ENCODE measurements at places on chromosomes 4 and X. TPM values are rescaled to one million over a fixed set of nuclear protein-coding genes. Genes with fewer than 3 reads are reported as not detected.

- peak; percentile 74 for DNase-seq
Observed at GRCh38 chr4:40227284-40227683, 30.5 kb downstream of the RHOH start.

GRCh38 chr4:94570558-94570957 is 118.8 kb downstream of the PDLIM5 start:
- no peak for DNase-seq

GRCh38 chrX:30814978-30815377 is 74.1 kb downstream of the TAB3 start:
- no peak for DNase-seq

GRCh38 chr4:77184974-77185373 is 28.0 kb downstream of the CCNG2 start:
- DNase-seq: no peak

Gene TMPRSS11A
- not detected for total RNA-seq

Gene CCKAR
- not detected for total RNA-seq

Gene DLG3
- 27.0 TPM for total RNA-seq

- DNase-seq: no peak
Observed at GRCh38 chr4:186151499-186151898, 39.9 kb upstream of the CYP4V2 start.

DNA sequence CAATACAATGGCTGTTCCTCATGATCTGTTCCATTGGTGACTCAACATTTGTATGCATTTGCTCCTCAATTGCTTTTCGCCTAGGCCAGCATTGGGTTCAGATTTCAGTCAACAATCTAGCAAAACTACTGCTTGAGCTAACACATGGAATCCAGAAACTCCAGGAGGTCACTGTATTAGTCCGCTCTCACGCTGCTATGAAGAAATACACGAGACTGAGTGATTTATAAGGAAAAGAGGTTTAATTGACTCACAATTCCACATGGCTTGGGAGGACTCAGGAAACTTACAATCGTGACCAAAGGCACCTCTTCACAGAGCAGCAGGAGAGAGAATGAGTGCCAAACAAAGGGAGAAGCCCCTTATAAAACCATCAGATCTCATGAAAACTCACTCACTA is 67.1 kb downstream of the RXFP1 start:
- no peak for DNase-seq

- DNase-seq: no peak
Observed at GRCh38 chr4:76300012-76300411, 6.5 kb upstream of the STBD1 start.

Gene TMPRSS11E
- total RNA-seq: 0.11 TPM

DNA sequence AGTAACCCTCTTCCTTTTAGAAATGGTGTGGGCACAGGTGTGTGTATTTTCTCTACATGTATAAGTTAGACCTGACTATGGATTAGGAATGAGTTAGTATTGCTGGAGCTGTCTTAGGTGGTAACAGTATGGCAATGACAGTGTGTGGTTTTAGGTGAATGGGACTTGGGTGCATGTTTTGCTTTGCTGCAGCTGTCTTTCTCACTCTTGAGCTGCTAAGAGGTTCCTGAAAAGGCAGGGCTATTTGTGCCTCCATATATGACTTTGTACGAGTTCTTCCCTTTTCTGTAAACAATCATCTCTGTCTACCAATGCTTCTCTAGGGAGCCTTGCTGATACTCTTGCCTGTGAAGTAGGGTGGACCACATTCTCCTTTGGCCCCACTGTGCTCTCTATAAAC is 234.8 kb upstream of the HHIP start:
- no peak for DNase-seq

Gene PRRG1
- not detected for total RNA-seq

Gene SHOX
- total RNA-seq: not detected

DNA sequence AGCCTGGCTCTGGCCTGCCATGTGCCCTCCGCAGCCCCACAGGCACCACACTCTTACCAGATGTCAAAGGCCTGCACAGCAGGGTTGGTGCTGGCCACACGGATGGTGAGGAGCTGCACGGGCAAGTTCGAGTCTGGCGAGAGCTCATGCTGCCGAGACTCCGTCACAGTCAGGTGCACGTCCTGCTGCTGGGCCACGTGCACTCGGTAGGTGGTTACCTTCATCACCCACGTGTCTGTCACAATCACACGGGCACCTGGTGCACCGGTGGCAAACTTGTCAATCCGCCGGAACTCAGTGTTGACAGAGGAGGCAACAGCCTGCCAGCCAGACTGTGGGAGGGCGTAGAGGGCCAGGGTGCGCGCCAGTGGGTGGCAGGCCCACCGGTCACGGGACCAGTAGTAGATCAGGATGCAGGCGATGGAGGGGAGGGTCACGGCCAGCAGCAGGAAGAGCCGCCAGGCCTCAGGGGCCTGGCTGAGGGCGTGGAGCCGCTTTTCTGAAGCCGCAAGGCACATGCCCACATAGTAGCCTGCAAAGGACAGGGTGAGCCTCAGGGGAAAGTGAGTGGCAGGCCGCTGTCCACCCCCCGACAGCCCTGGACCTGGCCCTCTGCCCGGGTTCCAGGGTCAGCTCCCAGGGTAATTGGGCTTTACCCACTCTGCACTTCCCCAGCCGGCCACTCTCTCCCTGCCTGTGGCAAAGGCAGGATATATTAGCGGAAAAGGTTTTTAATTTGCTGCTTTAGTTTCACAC is 2.9 kb downstream of the TMEM129 start:
- no peak for DNase-seq

DNA sequence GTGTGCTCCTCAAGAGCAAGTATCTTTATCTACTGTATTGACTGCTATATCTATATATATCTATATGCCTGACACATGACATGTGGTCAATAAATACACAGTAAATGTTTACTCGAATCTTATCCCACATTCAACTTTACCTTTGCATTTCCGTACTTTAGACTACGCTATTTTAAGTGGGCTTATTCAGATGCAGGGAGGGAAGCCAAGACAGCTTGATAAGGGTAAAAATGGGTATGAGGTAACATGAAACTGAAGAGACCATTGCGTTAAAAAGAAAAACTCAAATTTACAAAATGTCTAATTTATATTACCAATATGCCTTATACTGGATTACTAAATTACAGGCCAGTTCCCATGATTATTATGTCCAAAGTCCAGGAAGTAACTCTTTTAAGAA is 17.8 kb downstream of the SEPSECS start:
- no peak for DNase-seq

- no peak for DNase-seq
Observed at GRCh38 chr4:111754003-111754402, 391.3 kb upstream of the FAM241A start.

- no peak for DNase-seq
Observed at GRCh38 chr4:78293348-78293747, 236.2 kb downstream of the FRAS1 start.

Gene PDLIM5
- 21.8 TPM for total RNA-seq

Gene ART3
- total RNA-seq: 0.82 TPM

Gene TRIM60
- not detected for total RNA-seq

DNA sequence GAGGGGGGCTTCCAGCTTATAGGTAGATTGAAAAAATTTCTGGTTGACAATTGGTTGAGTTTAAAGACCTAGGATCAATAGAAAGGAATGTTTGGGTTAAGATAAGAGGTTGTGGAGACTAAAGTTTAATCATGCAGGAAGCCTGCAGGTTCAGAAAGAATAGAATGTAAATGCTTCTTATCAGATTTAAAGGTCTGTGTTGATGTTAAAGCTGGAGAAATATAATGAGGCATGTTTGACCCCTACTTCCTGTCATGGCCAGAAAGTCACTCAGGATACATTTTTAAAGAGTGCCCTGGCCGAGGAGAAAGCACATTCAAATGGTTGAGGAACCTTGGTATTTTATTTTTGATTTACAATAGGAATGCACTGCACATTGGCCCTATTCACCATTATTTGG is 3.9 kb upstream of the RRAGB start:
- no peak for DNase-seq

- DNase-seq: no peak
Observed at GRCh38 chr4:159235779-159236368, 133.0 kb downstream of the RAPGEF2 start.

Gene HERC6
- total RNA-seq: 9.3 TPM

DNA sequence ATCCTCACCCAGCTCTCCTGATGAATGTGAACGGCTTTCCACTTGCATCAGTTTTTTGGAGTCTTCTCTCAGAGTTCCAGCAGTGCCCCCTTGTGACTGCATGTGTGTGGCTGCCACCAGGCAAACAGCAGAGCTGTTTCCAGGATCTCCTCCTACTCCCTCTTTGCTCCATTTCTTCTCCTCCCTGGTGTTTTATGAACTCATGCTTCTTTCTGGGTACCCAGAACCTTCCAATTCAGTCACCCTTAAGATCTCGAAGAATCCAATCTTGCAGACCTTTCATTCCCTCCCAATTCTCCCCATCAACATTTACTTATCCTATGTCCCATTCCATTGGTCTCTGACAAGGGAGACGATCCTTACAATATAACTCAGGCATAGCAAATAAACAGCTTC is 6.8 kb upstream of the TCEANC start:
- DNase-seq: peak; percentile 24

DNA sequence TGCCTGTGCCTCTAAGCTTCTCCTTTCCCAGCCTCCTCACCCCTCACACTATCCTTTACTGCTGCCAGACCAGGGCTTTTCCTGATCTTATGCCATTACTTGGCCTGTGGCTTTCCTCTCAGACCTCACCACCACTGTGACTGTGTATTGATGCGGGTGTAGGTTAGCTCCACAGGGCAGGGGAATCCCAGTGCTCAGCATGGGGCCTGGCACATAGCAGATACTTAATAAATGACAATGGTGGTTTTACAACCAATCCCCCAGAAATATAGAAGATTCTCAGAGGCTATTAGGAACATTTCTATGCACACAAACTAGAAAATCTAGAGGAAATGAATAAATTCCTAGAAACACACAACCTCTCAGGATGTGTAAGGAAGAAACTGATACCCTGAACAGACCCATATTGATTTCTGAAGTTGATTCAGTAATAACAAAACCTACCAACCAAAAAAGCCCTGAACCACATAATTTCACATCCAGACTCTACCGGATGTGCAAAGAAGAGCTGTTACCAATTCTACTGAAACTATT is 129.6 kb upstream of the QRFPR start:
- no peak for DNase-seq

Gene MAGEA11
- not detected for total RNA-seq

DNA sequence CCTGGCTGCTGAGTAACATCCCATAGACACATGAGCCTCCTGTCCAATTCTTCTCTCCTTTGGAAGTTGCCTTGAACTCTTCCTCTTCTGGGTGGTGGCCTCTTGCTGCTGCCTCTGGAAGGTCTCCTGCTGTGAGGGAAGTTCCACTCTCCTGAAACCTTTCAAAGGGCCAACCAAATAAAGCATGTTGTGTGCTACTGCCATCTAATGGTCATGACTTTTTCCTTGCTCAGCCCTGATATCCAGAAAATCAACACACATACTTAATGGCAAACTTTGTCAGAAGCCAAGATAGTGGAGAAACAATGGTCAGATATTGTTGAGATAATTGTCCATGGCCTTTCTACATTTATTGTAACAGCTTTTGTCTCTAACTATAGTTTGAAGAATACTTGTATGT is 19.1 kb upstream of the ZXDA start:
- DNase-seq: no peak

DNA sequence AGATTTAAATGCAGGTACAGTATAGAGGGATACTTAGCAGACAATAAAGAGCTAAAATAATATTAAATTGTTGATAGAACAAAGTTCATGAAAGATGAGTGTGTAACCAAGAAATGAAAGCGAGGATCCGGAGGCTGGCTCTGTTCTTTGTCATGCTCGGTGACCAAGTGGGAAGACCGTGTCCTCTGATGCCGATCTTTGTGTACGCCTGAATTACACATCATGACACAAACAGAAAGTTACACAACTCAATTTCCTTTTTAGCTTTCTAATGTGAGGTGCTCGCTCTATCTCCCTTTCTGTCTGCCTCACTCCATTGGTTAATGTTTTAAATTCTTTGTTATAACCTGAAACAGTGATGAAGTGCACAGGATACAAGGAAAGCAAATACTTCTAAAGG is 114.8 kb upstream of the NEIL3 start:
- no peak for DNase-seq

DNA sequence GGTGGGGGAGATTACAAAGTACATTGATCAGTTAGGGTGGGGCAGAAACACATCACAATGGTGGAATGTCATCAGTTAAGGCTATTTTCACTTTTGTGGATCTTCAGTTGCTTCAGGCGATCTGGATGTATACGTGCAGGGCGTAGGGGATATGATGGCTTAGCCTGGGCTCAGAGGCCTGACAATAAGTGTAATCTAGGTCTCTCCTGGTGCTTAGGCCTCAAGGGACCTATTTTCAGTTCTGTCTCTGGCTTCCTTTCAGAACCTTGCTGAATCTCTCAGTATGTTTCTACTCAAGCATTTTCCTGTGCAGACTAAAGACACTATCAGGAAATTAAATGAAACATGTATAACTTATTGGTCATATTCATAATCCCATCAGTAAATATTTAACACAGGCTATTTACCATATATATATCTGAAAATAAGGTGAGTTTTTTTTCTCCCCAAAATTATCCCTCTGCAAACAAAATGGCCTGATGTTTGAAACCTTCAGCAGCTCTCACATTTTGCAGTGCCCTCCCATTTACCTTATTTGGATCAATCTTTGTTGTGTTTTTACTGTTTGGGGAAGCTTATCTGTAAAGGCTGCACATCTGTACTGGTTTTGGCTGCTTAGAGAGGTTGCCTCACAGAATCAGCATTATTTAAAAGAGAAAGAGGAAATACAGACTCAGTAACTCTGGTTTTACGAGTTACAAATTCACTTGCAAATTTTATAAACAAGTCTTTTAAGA is 2.3 kb upstream of the ZCCHC4 start:
- DNase-seq: no peak

DNA sequence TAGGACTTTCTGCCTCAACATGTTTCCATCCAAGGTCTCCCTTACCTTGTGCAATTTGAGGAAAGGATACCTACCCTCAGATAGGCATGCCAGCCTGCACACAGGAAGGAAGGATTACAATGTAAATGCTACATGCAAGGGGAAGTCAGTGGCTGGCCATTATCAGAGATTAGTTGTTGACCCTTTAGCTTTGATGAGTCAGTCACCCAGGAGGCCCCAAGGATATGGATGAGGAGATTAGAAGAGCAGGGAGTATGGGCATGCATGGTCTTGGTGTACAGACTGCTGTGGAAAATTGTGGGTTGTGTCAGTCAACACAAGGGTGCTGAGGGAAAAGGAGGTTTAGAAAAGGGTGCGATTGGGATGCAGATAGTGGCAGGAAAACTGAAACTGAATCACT is 92.0 kb downstream of the GUCY2F start:
- no peak for DNase-seq

- DNase-seq: no peak
Observed at GRCh38 chrX:40844471-40844870, 109.1 kb upstream of the MED14 start.

DNA sequence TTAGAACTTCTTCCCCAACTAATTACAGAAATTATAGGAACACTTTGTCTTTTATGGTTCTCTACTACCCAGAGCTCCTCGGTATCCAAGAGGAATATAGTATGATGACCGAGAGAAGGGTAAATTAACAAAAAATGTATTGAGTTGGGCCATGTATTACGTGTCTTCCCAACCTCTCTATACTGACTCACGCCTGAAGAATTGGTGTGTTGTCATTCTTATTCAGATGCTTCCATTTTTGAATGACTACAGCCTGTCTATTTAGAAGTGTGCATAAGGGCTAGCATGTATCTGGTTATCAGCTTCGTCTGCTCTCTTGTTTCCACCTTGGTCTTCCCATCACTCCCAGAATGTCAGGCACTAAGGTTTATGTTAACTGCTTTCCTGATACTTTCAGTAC is 24.5 kb upstream of the SCD5 start:
- DNase-seq: no peak
